HFFc6 (cell line): ENCODE measurements at places on chromosomes 1 and 21. TPM values are rescaled to one million over a fixed set of nuclear protein-coding genes. Genes with fewer than 3 reads are reported as not detected.
A peak's percentile ranks its signal among the peaks of the same experiment; 100 is the strongest.

MTFR1L gene
- total RNA-seq: 64.5 to 73.2 TPM (median 69.1 TPM) in 3 replicates

STYXL2 gene
- not detected in 3 replicates for total RNA-seq

USH2A gene
- total RNA-seq: 0.03 TPM in 3 replicates

KCNE2 gene
- not detected in 3 replicates for total RNA-seq

LDLRAP1 gene
- 11.0 to 14.1 TPM (median 13.6 TPM) in 3 replicates for total RNA-seq

DPH5 gene
- 38.6 to 40.5 TPM (median 39.7 TPM) in 3 replicates for total RNA-seq

DNA sequence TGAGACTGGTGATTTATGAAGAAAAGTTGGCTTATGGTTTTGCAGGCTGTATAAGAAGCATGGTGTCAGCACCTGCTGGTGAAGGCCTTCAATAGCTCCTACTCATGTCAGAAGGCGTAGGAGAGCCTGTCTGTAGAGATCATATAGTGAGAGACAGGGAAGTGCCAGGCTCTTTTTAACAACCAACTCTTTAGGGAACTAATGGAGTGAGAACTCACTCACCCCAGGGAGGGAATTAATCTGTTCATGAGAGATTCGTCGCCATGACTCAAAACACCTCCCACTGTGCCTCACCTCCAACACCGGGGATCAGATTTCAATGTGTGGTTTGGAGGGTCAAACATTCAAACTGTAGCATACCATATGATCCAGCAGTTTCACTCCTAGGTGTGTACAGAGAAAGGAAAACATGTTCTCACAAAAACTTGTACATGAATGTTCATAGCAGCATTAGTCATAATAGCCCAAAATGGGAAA is 72.6 kb downstream of the TTC3 start:
- no peak overlapping the region for H3K27ac ChIP-seq
- DNase-seq: no peak
- H3K27me3 ChIP-seq: no peaks in the 10 kb centered on the region

DNA sequence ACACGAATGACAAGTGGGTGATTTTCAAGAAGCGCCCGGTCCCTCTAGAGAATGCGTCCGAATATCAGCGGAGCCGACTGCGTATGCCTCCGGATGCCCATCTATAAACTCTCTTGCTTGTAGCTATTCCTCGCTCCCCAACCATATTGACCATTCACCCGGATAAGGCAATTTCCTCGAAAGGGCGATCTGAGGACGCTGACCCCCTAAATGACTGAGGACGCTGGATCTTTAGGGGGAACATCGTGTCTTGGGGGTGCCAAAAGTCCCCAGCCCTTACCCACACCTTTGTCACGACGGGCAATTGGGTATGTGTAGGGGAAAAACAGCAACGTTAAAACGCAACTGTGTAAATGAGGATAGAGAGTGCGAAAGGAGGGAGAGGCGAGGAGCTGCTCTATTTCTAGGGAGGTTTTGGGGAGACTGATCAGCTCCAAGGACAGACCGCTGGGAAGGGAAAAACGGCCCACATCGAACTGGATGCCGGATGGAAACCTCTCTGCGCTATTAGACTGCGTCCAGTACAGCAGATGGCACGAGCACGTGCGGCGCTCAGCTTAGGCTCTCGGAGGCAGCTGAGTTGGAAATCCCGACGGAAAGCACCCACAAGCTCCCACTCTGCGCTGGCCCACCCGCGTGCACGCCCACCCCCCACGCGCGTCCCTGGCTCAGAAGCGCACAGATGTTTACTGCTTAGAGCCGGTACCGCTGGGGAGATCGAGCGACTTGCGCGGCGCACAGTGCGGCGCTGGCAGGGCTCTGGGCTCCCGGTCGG is 2.9 kb upstream of the PRRX1 start:
- H3K36me3 ChIP-seq: peaks cover 20% of the 10 kb centered on the region
- H3K27me3 ChIP-seq: peaks cover 6% of the 10 kb centered on the region; the same call in 1 of the 2 replicates
- DNase-seq: no peak
- peak overlapping the region; percentile 94 for H3K4me3 ChIP-seq
- peaks cover 39% of the 10 kb centered on the region for H3K4me1 ChIP-seq

DNA sequence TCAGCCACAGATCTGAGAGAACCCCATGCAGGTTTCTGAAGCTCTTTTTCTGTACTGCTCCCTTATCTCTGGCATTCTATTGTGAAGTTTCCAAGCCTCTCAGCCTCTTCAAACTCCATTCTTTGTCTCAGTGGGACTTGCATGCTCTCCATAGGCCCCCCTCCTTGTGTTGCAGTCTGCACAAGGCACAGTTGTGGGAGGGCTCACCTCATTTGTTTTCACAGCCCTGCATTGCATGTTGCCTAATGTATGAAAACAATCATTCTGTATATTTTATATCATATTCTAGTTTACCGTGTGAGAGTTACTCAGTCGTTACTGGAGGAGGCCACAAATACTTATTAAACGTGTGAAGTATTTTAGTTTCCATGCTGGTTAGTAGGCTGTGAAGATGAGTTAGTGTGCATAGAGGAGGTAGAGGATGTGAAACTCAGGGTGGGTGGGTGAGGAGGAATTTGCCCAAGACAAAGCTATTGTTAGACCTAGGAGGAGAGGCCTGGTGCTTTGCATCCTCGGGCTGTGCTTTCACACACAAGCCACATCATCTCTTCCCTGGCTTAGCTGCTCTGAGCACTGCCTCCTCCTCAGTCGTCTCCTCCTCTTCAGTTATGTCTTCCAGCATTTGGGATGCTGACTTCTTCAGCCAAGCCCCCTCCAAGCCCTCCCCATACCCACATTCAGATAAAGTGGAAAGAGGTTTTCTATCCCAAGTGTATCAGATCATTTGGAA is 7.8 kb upstream of the CHI3L2 start:
- no peak for DNase-seq
- H3K27ac ChIP-seq: no peak overlapping the region
- H3K4me3 ChIP-seq: no peak overlapping the region

DNA sequence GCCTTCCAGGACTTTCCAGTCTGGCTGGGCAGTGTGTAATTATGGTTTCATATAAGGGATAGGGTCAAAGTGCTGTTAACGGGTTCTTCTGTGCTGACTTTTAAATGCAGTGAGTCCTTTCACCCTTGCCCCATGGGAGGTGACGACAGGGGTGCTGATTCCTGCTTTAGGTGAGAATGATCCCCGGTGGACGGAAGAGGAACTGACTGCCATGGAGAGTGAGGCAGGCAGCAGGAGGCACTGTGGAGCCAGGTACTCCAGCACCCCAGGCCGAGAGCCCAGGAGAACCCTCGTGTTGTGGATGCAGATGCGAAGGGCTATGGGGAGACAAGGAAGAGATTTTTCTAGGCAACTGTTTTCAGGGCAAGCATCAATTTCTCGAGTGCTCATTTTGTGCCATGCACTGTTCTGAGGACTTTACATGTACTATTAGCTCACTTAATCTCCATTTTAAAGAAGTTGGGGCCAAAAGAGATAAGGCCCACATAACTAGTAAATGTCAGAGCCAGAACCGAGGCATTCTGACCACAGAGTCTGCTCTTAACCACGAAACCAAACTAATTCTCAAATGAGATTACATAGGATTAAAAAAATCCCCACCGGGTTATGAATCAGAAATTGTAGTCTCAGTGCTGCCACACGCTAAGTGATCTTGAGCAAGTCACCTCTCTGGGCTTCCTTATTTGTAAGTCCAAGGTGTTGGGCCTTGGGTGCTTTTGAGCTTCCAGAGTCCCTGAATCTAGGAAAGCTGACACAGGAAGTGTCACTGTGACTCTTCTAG is 28.2 kb downstream of the STPG1 start:
- peaks cover 28% of the 10 kb centered on the region for H3K36me3 ChIP-seq
- H3K27ac ChIP-seq: peak overlapping the region; percentile 15; the same call in 1 of the 2 replicates
- H3K4me3 ChIP-seq: no peak overlapping the region
- H3K27me3 ChIP-seq: peaks cover 2% of the 10 kb centered on the region
- peaks cover 45% of the 10 kb centered on the region for H3K4me1 ChIP-seq

DNA sequence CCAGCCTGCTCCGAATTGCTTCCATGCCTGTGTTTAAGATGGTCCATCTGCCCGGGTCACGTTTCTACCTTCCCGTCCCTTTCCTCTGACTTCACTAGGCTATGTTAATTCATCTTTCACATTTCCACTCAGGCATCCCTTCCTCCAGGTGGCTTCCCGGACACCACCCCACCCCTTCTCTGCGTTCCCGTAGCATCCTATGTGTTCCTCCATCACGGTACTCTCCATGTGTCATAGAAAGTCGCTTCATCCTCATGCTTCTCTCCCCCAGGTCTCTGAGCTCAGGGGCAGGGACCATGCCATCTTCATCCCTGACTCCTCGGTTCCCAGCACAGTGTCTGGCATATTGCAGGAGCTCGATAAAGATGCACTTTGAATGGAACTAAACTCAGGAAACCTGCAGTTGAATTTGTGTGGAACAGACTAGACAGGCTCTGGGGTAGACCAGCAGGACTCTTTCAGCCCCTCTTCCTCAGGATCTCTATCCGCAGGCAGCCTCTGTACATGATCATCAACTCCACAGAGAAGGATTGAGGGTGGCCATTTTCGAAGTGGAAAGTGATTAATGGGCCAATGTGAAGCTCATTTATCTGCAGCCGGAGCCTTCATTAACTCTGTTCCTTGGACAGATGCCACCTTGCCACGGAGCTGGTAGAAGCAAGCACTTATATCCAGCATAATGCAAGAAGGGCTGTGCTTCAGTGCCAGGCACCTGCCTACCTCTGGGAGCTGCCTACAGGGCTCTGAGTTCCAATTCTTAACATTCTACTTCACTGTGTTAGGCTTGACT is 9.1 kb downstream of the C1orf226 start:
- H3K36me3 ChIP-seq: no peaks in the 10 kb centered on the region
- H3K27me3 ChIP-seq: peaks cover 31% of the 10 kb centered on the region
- H3K4me1 ChIP-seq: peaks cover 12% of the 10 kb centered on the region
- no peak overlapping the region for H3K27ac ChIP-seq
- no peak overlapping the region for H3K4me3 ChIP-seq

- no peak for DNase-seq
- no peak overlapping the region for H3K4me3 ChIP-seq
- no peaks in the 10 kb centered on the region for H3K27me3 ChIP-seq
- no peaks in the 10 kb centered on the region for H3K36me3 ChIP-seq
- H3K4me1 ChIP-seq: peaks cover 19% of the 10 kb centered on the region
- no peak overlapping the region for H3K27ac ChIP-seq
Measured at GRCh38 chr1:53259932-53260331, 21.6 kb upstream of the MAGOH start.
